ENCODE measurements at places on chromosomes 2 and 18. TPM values are rescaled to one million over a fixed set of nuclear protein-coding genes. Genes with fewer than 3 reads are reported as not detected.

Gene NRP2
- total RNA-seq: 57.5 TPM

Gene SGPP2
- total RNA-seq: not detected

Gene CABYR
- not detected for total RNA-seq

DNA sequence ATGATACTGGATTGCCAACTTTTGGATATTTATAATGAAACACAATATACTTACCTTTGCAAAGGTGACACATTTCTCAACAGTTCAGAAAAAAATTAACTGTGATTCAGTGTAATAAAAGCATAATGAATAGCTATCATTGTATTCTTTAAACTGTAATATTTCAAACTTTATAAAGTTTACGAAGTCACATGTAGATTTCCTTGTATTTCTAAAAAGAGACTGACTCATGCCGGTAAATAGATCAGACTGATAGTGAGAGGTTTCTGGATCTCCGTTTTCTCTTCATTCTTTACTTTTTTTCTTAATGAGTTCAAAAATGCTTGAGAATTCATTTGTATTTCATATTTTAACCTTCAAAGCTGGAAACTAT lies 70.1 kb downstream of the EML4 start:
- no peak for DNase-seq
- H3K4me3 ChIP-seq: no peak overlapping the region
- no peaks in the 10 kb centered on the region for H3K36me3 ChIP-seq
- H3K4me1 ChIP-seq: no peaks in the 10 kb centered on the region
- no peaks in the 10 kb centered on the region for H3K27me3 ChIP-seq

DNA sequence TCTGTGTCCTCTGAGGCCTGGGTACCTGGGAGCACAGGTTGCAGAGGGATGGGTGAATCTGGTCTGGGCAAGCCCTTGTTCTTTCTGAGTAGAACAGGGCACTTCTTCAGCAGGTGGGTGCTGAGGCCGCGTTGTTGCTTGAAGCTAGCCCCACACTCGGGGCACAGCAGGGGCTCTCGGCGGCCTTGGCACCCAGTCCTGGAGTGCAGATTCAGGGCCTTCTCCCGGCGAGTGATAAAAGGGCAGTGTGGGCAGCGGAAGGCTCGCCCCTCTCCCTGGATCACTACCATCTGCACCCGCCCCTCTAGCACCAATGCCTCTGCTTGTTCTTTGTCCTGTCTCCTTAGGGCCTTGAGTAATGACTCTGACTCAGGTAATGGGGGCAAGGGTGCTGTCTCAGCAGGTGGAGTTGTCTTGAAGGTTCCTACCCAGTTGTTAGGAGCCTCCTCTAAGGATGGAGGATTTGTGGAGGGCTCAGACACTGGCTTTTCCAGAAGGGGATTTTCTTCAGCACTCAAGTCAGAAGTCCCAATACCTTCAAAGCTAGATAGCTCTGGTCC lies 15.6 kb downstream of the ZNF142 start:
- H3K4me3 ChIP-seq: no peak overlapping the region
- no peak for DNase-seq
- no peaks in the 10 kb centered on the region for H3K27me3 ChIP-seq
- no peaks in the 10 kb centered on the region for H3K4me1 ChIP-seq
- peaks cover 50% of the 10 kb centered on the region for H3K36me3 ChIP-seq

Gene NEDD4L
- 26.0 TPM for total RNA-seq

DNA sequence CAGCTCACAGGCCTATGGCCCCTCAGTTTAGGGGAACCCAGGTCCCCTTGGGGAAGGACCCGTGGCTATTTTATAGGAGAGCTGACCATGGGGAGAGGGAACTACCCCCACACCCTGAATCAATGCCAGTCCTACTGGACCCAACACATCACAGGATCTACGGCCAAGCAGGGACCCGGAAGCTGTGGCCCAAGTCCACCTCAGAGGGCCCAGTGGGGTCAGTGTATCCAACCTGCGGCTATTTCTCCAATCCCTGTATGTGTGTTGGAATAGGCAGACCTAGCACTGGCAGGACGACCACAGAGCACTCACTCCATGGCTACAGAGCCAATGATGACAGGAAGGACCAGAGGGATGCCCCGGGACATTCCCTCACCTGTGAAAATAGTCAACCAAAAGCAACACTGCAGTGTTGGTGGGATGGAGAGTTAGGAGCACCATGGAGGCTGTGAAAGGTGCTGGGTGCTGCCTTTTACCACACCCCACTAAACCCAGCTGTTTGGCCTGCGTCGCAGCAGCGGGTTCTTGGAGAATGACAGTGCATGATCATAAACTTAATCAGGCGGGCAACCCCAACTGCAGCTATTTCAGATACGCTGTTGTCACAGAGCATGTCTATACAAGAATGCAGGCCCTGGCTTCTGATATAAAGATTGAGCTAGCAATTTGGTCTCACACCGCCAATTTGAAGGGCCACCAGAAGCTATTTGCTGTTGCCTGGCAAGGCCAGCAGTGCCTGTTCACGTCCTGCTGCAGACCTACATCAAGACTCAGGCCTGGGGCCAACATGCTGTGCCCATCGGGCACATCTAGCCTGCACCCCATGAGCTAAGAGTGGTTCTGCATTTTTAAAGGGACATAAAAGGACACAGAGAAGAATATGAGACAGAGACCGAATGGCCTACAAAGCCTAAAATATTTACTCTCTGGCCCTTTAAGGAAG lies 110.4 kb downstream of the EIPR1 start:
- H3K4me3 ChIP-seq: no peak overlapping the region
- DNase-seq: no peak
- H3K27me3 ChIP-seq: no peaks in the 10 kb centered on the region
- H3K36me3 ChIP-seq: no peaks in the 10 kb centered on the region

DNA sequence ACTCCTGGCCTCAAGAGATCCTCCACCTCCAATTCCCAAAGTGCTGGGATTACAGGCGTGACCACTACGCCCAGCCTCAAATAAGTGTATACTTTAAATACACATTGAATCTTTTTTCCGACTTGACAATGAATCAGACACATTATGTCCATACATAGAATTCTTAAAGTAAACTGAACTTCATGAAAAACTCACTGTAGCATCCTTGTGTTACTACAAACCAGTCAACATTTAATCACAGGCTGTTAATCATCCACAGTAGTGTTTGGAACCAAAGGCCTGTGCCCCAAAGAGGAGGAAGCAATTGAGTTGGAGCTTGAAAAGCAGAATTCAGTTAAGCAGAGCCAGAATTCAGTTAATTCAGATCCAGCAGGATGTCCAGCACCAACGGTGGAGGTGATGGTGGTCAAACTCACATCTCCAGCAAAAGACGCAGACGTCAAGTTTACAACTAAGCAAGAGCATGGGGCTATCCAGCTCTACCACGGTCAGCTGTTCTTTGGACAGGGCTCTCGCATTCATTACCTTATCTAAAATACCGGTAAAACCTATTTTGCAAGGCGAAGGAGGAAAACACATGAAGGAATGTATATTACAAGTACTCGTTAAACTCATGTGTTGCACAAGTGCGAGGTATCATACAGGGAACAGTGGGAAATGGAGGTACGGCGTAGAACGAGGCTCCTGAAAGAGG lies 1.2 kb downstream of the SLC39A6 start:
- H3K36me3 ChIP-seq: no peaks in the 10 kb centered on the region
- no peak overlapping the region for H3K27ac ChIP-seq
- peak; percentile 4 for DNase-seq
- H3K27me3 ChIP-seq: no peaks in the 10 kb centered on the region

DNA sequence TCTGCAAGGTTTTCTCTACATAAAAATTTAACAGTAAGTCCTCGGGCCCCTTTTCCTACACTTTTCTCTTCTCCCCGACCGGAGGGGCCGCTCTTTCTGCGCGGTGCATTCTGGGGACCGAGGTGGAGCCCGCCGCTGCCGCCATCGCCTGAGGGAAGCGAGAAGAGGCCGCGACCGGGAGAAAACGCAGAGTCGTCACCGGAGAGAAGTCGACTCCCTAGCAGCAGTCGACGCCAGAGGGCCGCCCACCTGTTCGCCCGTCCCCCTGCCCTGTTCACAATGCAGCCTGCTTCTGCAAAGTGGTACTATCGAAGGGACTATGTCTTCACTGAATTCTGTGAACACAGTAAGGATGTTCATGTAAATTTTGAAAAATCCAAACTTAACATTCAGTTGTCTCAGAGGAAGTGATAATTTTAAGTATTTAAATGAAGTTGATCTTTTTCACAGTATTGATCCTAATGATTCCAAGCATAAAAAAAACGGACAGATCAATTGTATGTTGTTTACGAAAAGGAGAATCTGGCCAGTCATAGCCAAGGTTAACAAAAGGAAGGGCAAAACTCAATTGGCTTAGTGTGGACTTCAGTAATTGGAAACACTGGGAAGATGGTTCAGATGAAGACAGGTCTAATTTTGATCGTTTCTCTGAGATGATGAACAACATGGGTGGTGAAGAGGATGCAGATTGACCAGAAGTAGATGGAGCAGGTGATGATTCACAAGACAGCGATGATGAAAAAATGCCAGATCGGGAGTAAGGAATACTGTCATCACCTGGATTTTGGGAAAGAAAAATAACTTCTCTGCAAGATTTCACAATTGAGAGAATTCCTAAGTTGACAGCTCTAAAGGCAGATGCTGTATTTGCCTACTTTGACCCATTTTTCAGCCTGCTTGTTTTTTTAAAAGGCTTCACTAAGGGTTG lies 55.8 kb downstream of the ASXL2 start:
- H3K4me3 ChIP-seq: no peak overlapping the region
- no peaks in the 10 kb centered on the region for H3K36me3 ChIP-seq
- DNase-seq: no peak
- no peaks in the 10 kb centered on the region for H3K4me1 ChIP-seq
- no peaks in the 10 kb centered on the region for H3K27me3 ChIP-seq
- H3K27ac ChIP-seq: no peak overlapping the region

GRCh38 chr2:10073706-10074105 lies 6.5 kb downstream of the CYS1 start:
- peaks cover 21% of the 10 kb centered on the region for H3K27me3 ChIP-seq
- no peak for DNase-seq
- H3K36me3 ChIP-seq: no peaks in the 10 kb centered on the region
- peaks cover 5% of the 10 kb centered on the region for H3K4me1 ChIP-seq

DNA sequence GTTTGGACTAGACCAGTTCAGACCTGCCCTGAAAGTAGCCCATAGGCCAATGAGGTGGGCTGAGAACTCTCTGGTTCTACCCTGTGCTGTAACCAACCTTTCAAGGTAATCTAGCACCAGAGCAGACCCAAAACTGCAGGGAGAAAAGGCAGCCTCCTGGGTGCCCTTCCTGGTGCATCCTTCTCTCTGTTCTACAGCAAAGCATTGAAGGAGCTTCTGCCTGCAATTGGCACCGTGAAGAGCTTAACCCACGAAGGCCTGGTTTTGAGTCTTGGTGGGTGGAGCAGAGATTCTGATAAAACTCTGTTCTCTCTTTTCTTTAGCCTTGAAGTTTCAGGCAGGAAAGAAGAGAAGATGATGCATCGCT lies 55.5 kb downstream of the LIPG start:
- DNase-seq: no peak
- H3K4me3 ChIP-seq: no peak overlapping the region
- H3K27ac ChIP-seq: no peak overlapping the region
- H3K36me3 ChIP-seq: no peaks in the 10 kb centered on the region

Gene TTN
- total RNA-seq: 26.2 TPM

GRCh38 chr2:6966446-6966940 lies 49.3 kb downstream of the RNF144A start:
- H3K4me1 ChIP-seq: peaks cover 12% of the 10 kb centered on the region
- H3K27ac ChIP-seq: no peak overlapping the region
- H3K36me3 ChIP-seq: no peaks in the 10 kb centered on the region
- no peak for DNase-seq

Data from SJCRH30 (cell line).